ENCODE measurements at places on chromosomes 2 and 18.

DNA sequence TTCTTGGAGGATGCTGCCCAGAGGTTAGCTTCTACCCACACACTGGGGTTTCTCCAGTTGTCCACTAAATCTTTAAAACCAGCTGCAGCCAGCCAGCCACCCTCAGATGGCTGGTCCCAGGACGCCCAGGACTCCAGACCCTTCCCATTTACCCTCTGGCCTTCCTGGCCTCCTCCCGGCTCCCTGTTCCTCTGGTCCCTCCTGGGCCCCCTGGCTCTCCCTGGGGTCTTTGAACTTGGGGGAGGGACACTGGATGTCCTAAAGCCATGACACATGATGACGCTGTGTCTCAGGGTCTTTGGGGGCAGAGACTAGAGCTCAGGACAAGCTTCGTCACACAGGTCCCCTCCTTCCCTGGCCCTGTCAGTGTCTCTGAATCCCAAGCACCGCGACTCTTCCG, 201.1 kb upstream of the HDAC4 start:
- no peak for DNase-seq

GRCh38 chr18:5463390-5463789, 80.4 kb downstream of the EPB41L3 start:
- no peak for DNase-seq

GRCh38 chr2:203143391-203143790, 95.4 kb upstream of the CYP20A1 start:
- no peak for DNase-seq

DNA sequence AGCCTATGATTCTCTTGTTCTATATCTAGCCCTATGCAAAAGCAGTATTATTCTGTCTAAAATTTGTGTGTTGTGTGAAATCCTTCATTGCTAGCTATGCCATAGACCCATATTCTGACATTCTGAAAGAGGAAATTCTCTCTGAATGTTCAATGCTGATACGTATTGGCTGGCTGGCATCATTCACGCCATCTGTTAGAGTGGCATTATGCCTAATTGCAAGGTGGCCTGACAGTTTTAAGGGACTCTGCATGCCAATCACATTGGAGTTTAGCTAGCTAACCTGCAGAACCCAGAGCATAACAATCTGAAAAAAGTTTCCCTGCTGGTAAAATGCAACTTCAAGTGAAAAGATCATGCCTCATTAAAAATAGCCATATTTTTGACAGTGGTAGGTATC, 316.0 kb downstream of the SOX11 start:
- no peak for DNase-seq

GRCh38 chr2:147524912-147525311, 319.9 kb upstream of the ACVR2A start:
- no peak for DNase-seq

- DNase-seq, result no peak
Measured at GRCh38 chr2:113085542-113085941, 17.8 kb downstream of the IL1F10 start.

DNA sequence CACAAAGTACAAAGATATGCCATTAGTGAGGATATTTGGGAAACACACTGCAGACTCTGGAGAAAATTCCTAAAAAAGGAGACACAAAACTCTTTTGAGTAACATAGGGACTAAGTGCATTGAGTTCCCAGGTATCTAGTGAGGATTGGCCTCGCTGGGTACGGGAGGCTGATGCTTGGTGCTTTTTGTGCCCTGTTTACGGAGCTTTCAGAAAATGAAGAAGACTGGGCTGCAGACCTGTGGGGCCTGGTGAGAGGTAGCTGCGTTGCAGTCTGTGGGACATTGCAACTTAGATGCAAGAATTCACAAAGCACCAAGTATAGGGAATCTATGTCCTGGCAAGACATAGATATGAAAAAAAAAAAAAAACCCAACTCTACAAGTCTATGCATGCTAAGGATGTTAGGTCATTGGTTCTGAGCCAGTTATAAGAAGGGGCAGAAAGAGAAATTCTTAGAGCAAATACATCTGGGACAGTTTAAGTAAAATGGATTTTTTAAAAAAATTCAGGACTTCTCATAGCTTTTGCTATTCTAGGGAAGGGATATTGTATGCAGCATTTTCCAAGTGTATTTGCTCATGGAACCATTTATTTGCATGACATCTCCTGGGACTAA, 156.0 kb downstream of the SLC4A3 start:
- no peak for DNase-seq

DNA sequence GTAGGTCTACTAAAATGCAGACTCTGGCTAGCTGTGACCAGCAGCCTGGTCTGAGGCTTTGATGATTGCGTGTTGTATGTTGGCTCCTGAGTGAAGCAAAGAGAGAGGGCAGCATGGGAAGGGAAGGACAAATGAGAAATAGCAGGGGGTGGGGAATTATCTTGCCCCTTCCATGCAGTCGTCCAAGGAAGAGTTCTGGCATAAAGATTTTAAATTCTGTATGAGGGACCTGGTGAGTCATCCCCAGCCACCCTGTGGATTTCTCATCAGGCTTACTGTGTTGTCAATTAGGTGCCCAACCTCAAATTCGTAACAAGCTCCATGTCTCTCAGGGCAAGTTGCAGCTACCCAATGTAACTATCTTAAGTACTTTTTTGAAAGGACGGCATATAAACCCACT, 72.1 kb upstream of the NOSTRIN start:
- no peak for DNase-seq

GRCh38 chr2:239498981-239499634, 98.3 kb upstream of the HDAC4 start:
- no peak for DNase-seq

DNA sequence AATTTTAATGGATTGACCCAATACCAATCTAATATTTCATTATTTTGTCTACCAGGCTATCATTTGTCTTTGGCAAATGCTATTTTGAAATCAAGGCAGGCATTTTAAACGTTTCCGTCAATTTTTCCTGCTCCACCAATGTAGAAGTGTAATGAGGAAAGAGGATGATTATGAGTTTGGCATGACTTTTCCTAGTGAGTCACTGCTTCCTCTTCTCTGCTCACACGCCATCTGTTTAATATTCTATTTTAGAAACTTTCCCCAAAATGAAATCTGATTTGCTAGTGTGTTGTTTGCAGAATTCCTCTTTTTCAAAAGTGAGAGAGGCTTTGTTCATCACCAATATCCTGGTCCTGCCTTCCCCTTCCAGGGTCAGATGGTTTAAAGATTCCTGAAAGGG, 42.5 kb upstream of the PID1 start:
- DNase-seq, result no peak

GRCh38 chr2:5290900-5291546, 401.2 kb upstream of the SOX11 start:
- DNase-seq, result no peak

- DNase-seq, result no peak
Measured at GRCh38 chr2:178756343-178756742, 50.9 kb downstream of the TTN start.

DNA sequence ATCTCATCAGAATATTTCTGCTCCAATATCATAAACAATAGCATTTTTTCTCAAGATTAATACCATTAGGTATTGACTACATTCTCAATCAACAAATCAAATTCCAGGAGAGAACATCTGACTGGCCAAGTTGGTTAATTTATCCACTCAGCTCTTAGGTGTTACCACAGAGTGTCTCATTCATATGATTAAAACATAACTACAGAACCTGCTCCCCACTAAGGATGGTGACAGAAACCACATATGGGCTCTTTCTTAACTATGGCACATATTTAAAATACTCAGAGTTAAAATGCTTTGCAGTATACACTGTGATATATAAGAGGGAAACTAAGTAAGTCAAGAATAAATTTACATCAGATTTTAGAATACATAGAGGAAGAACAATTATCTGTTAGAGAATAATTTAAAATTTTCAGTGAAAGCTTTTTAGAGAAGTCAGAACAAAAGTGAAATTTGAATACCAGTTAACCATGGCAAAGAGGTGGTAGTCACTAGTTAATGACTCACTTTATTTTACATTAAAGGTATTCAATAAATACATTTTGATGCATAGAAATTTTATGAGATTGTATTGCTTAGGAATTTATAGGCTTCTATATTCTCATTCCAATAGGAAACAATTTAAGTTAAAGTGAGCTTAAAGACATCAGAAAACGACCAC, 1120.8 kb upstream of the TMEFF2 start:
- DNase-seq, result no peak

DNA sequence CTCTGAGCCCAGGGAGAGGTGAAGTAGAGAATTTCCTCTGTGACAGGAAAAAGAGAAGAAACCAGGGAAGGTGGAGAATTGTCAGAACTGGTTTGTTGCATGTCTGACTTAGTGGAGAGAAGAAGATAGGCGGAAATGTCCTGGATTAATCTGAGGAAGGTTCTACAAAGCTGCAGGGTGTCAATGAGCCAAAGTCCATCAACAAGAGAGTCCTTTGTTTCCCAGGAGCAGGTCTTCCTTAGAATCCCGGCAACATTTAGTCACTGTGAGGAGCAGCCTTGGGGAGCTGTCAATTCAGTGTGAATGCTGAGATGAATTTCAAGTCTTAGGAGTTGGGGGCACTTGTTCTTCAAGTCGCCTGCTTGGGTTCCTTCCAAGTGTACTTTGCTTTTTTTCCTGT, 88.4 kb upstream of the CELF4 start:
- no peak for DNase-seq

DNA sequence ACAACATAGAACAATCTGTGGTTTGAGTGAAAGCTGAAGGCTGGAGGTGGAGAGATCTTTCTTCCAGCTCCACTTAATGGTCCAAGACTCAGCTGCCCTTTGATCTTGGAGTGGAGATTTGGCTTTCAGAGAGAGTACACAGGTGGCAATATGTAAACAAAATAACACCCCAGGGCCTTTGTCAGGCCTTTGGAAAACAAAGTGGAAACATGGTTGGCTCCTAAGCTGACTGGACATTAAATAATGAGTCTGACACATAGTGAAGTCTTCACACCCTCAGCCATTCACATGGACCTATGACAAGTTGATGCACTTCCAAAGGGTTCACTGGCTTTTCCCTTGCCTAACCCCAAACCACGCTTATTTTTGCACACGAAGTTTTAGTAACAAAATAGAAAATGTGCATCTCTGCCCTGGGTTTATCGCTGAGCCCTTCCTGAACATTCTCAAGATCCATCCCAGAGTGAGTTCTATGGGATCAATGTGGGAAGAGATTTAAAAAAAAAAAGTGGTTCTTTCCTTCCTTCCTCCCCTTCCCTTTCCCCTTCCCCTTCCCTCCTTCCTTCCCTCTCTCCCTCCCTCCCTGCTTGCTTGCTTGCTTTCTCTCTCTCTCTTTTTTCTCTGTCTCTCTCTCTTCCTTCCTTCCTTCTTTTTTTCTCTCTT, 201.3 kb upstream of the NT5C1B start:
- DNase-seq, result no peak

- DNase-seq, result no peak
Measured at GRCh38 chr2:147689220-147689909, 155.5 kb upstream of the ACVR2A start.

DNA sequence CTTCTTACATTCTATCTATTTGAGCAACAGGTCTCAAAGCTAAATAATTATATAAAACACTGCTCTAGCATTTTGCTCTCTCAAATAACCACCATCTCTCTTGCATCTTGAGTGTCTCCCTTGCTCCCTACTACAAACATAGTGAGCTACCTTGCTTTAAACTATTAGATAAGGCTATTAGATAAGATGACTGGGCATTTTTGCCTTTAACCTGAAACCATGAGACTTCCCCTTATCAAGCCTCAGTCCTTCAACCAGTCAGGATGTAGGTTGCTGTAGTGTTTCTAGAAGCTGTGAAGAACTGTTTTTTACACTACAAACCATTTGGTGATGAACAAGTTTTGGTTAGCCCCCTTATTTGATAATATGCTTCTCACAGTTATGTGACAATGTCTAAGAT, 115.4 kb upstream of the MAP2 start:
- no peak for DNase-seq

DNA sequence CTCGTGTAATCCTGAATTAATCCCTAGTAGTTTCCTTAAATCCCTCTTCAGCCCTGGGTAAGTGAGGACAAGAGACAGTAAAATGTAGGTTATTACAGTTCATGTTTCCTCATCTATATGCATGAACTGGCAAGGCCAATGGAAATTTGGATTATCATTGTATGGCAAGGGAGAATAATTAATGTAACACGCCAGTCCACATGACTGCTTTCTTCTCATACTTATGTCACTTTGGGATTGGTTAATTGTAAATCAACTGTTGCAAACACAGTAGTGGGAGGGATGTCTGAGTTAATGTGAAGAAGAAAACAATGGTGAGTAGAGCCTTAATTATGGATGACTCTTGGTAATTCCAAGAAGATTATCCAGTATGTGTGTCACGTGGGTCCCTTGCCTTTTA, 1.7 kb upstream of the SERPINB7 start:
- no peak for DNase-seq

GRCh38 chr2:210663631-210664089, 107.3 kb downstream of the CPS1 start:
- no peak for DNase-seq

- no peak for DNase-seq
Measured at GRCh38 chr2:194166818-194167217, 1490.2 kb upstream of the SLC39A10 start.

DNA sequence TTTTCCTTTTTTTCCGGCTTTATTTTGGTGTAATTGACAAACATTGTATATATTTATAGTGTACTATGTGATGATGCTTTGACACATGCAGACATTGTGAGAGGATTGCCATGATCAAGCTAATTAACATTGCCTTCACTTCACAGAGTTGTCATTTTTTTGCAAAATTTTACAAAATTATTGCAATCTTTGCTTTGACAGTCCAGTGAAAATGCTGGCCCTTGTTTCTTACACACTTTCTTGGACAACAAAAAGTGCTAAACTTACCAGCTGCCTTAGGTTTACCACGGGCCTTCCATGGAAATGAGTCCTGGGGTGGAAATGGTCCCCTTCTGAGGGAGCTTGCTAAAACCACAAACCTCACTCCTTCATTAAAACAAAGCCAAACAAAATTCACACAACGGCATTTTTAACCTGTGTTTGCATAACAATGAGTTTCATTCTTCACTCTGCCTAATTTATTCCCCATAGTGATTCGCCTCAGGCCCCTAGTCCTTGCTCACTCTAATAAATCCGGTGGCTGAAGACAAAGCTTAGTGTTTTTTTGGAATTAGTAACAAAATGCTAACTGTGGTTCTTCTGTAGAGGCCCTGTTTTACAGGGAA, 32.2 kb downstream of the LINC00305 start:
- no peak for DNase-seq

GRCh38 chr18:44386401-44386800, 294.3 kb upstream of the SETBP1 start:
- no peak for DNase-seq

DNA sequence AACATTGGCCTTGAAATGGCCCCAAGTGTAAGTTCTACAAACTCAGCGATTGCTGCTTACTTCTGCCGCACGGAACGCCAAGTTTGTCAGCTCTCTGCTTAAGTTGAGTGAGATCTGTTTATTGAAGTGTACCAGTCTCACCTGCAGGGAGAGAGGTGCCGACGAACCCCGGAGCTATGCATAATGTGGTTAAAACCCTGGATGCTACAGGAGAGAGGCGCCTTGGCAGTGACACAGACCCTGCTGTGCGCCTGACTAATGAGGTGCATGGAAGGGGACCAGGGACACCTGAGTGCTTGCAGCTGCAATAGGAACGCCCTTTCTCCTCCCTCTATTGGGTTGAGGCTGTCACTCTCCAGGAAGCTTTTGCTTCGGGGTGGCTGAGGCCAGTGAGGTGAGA, 979 bp downstream of the SLC9A2 start:
- DNase-seq, result no peak

- DNase-seq, result no peak
Measured at GRCh38 chr2:239499726-239500573, 99.1 kb upstream of the HDAC4 start.
